A673 (cell line): ENCODE measurements at places on chromosomes 6 and 20.

DNA sequence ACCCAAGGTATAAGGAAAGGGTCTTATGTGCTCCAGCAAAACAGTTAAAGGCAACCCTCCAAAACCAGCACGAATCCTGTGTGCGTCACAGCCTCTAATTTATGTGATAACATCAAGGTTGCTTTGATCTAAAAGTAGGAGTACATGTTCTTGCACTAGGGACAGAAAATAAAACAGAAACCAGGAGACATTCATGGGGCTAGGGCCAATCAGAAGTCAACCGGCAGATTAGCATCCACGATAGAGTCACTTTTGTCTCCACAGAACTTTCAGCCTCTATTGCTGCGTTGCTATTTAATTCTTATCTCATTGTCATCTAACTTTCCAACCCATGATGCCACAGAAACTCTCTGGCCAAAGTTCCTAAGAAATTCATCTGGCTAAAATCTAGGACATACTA lies 178.8 kb upstream of the PTCHD4 start:
- H3K27me3 ChIP-seq, result no peaks in the 10 kb centered on the region
- H3K27ac ChIP-seq, result no peak overlapping the region
- DNase-seq, result no peak

- H3K36me3 ChIP-seq, result no peaks in the 10 kb centered on the region
- no peaks in the 10 kb centered on the region for H3K27me3 ChIP-seq
- no peak overlapping the region for H3K4me3 ChIP-seq
Measured at GRCh38 chr6:139230391-139230840, 61.4 kb downstream of the TXLNB start.

DNA sequence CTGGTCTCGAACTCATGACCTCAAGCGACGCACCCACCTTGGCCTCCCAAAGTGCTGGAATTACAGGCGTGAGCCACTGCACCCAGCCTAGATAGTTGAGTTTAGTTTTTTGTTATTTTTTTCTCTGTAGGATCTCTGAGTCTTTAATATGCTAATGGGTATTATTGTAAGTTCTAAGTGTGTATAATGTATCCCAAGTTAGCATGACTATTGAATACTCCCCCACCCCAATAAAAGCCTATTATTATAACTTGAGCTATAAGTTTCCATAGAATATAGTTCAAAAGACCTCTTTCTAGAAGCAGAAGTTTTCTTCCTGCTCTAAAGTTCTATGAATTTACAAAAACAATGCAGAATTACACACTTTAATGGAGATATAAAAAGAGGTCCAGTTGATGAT lies 210.4 kb upstream of the MARCKS start:
- H3K4me3 ChIP-seq, result no peak overlapping the region
- H3K27me3 ChIP-seq, result no peaks in the 10 kb centered on the region
- DNase-seq, result no peak
- no peaks in the 10 kb centered on the region for H3K4me1 ChIP-seq
- no peaks in the 10 kb centered on the region for H3K36me3 ChIP-seq
- H3K27ac ChIP-seq, result no peak overlapping the region

DNA sequence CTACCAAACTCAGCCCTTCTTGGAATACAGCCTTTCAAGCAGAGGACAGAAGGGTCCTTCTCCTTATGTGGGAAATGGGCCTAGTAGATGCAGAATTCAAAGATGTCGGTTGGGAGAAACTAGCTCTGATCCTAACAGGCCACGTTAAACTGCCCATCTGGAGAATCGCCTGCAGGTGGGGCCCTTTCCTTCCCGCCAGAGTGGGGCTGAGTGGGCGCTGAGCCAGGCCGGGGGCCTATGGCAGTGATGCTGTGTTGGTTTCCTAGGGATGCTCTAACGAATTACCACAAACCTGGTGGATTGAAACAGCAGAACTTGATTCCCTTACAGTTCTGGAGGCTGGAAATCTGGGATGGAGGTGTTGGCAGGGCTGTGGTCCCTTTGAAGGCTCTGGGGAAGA lies 9.1 kb downstream of the MAPK13 start:
- H3K27me3 ChIP-seq, result no peaks in the 10 kb centered on the region
- DNase-seq, result peak; percentile 36
- no peaks in the 10 kb centered on the region for H3K4me1 ChIP-seq
- H3K4me3 ChIP-seq, result no peak overlapping the region
- H3K36me3 ChIP-seq, result no peaks in the 10 kb centered on the region
- no peak overlapping the region for H3K27ac ChIP-seq

DNA sequence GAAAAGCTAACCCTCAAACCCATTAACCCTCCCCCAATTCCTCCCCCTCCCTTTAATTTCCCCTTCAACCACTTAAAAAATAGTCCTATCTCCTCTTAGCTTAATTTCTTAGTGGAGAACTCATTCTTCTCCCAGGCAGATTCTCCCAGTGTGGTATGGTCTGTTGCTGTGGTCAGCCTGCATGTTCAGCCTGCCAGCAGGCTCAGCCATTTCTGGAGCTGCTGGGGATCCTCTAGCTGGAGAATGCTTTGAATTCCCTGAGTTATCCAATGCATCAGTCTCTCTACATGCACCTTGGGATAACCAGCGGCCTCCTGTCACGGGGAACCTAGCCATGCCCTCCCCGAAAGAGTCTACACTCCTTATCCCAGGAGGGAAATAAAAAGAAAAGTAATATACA lies 375.4 kb upstream of the RSPO3 start:
- H3K27me3 ChIP-seq, result no peaks in the 10 kb centered on the region
- H3K4me1 ChIP-seq, result no peaks in the 10 kb centered on the region
- DNase-seq, result no peak
- no peaks in the 10 kb centered on the region for H3K36me3 ChIP-seq
- no peak overlapping the region for H3K4me3 ChIP-seq

DNA sequence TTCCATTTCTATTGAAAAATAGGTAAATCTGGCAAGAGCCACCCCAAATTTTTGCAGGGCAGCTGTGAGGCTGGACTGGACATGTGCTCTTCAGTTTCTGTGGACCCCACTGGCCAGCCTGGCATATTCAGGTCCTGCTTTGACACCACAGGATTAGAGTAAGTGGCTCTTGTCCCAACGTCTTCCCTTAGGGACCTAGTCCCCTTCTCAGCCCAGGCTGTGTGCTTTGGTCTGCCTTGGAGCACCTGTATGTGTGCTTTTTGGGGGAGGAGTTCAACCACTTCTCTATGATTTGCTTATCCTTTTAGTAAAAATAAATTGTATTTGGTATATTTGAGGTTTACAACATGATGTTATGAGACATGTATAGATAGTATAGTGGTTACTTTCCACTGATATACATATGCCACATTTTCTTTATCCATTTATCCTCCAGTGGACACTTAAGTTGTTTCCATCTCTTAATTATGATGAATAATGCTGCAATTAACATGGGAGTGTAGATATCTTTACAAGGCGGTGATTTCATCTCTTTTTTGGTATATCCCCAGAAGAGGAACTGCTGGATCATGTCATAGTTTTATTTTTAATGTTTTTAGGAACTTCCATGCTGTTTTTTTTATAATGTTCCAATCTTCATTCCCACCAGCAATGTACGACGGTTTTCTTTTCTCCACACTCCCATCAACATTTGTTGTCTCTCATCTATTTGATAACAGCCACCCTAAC lies 167.8 kb upstream of the UST start:
- H3K4me3 ChIP-seq, result no peak overlapping the region
- H3K4me1 ChIP-seq, result no peaks in the 10 kb centered on the region
- H3K27me3 ChIP-seq, result peaks cover 6% of the 10 kb centered on the region

DNA sequence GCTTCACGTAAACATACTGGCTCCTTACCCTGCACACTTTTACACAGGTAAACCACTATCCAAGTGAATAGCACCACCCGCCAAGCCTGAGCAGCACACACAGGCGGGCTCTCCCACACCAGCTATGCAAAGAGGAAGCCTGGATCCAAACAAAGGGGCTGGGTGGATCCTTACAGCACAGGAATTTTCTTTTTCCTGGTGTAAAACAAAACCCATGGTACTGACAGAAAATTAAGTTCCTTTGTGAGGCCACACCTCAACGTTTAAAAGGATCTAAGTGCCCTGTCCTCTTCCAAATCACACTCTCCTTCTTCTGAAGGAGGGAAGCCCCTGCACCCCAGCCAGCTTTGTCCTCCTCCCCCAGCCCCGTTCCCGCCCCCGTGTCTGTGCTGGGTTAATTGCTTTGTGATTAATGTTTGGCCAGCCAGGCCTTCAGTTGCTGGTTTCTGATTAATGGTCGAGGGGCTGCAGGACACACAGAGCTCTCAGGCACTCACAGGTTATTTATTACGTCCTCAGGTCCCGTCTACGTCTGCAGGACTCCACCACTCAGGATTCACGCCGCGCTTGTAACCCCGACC lies 6.1 kb downstream of the DACT2 start:
- no peaks in the 10 kb centered on the region for H3K27me3 ChIP-seq
- DNase-seq, result no peak
